ENCODE measurements at places on chromosomes 6 and 20. TPM values are rescaled to one million over a fixed set of nuclear protein-coding genes. Genes with fewer than 3 reads are reported as not detected.

PRR18 gene
- not detected for total RNA-seq

C20orf202 gene
- total RNA-seq = 0.42 TPM

TRIM40 gene
- not detected for total RNA-seq

GJE1 gene
- not detected for total RNA-seq

BTN1A1 gene
- total RNA-seq = not detected

RBM24 gene
- 250 TPM for total RNA-seq

DNA sequence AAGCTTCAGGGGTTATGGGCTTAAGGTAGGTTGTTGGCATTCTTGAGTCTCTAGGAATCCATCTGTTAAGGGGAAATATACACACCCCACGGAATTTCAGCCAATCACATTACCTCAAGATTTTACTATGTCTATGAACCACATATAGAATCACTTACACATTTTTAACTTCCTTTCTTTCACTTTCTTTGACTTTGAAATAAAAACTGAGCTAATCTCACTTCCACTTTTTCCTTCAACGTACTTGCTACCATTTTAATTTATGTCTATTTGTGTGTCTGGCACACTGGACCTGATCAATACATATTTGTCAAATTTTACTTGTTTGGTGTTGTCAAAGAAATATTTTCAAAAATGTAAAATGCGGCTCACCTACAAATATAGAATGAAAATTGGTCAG, 545.4 kb upstream of the JAG1 start:
- no peak for DNase-seq
- H3K4me1 ChIP-seq = peaks cover 5% of the 10 kb centered on the region
- H3K27ac ChIP-seq = no peak overlapping the region
- no peaks in the 10 kb centered on the region for H3K36me3 ChIP-seq
- no peak overlapping the region for H3K4me3 ChIP-seq

DNA sequence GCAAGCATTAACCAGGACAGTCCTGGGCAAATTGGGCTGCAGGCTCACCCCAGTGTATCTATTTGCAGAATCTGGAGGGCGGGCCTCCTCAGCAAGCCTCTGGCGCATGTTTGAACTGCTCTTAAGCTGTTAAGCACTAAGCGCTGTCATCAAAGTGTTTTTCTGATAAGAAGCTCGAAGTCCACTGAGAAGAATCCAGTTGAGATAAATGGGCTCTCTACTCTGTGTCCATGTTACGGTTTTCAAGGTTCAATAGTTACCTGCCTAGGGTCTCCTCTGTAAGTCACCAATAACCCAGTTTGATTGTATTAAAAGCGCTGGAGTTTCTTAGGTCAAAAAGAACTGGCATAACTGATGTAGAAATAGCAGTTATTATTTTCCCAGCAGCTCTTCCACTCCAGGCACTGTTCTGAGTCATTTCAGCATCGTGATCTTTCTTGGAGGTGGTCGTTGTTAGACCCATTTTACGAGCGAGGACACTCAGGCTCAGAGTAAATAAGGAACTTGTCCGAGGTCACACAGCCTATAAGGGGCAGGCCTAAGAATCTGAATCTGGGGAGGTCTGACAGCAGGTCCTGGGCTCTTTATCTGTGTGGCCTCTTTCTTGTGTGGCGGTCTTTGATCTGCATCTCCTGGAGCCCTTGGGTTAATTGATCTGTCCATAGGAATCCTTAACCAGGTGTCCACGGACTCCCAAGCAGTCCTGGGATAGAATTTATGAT, 207.4 kb upstream of the ZNF217 start:
- H3K27ac ChIP-seq = no peak overlapping the region
- H3K4me1 ChIP-seq = no peaks in the 10 kb centered on the region
- H3K36me3 ChIP-seq = no peaks in the 10 kb centered on the region
- DNase-seq = no peak

GRCh38 chr20:63475209-63475608, 2.8 kb upstream of the KCNQ2 start:
- no peak overlapping the region for H3K4me3 ChIP-seq
- peaks cover 13% of the 10 kb centered on the region for H3K4me1 ChIP-seq
- peaks cover 92% of the 10 kb centered on the region for H3K27me3 ChIP-seq
- H3K36me3 ChIP-seq = no peaks in the 10 kb centered on the region

GRCh38 chr6:38080889-38081288, 261.4 kb downstream of the ZFAND3 start:
- H3K36me3 ChIP-seq = no peaks in the 10 kb centered on the region
- H3K4me3 ChIP-seq = no peak overlapping the region
- H3K27ac ChIP-seq = no peak overlapping the region
- H3K27me3 ChIP-seq = no peaks in the 10 kb centered on the region
- no peaks in the 10 kb centered on the region for H3K4me1 ChIP-seq

GRCh38 chr6:153976921-153977693, 61.9 kb upstream of the OPRM1 start:
- no peaks in the 10 kb centered on the region for H3K36me3 ChIP-seq
- no peak overlapping the region for H3K4me3 ChIP-seq
- no peak for DNase-seq
- no peaks in the 10 kb centered on the region for H3K27me3 ChIP-seq
- no peaks in the 10 kb centered on the region for H3K4me1 ChIP-seq

DNA sequence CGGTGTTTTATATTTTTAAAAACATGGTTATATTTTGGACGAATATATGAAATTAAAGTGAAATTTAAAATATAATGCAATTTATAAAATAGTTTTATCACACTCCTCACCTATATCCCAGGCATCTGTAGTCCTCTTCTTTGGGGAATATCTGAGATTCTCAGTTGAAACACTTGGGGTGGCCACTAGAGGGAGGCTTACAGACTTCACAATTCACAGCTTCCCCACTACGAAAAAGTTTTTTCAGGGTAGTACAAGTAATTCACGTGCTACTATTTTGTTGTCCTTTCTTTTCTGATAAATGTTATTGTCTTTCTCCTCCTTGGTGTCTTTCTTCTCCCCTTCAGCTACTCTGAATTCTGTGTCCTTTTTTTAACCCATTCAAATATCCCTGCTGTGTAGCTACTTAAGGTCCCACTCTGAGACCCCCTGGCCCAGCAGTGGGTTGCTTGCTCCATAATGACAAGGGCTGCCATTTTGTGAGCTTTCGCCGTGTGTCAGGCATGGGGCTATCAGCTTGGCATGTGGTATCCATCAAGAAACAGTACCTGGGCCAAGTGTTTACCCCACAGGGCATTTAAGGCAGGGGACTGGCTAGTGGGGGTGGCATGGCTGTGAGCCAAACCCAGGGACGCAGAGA, 43.6 kb upstream of the PHACTR3 start:
- H3K27me3 ChIP-seq = no peaks in the 10 kb centered on the region
- no peaks in the 10 kb centered on the region for H3K4me1 ChIP-seq
- no peaks in the 10 kb centered on the region for H3K36me3 ChIP-seq
- no peak overlapping the region for H3K27ac ChIP-seq
- no peak overlapping the region for H3K4me3 ChIP-seq

DNA sequence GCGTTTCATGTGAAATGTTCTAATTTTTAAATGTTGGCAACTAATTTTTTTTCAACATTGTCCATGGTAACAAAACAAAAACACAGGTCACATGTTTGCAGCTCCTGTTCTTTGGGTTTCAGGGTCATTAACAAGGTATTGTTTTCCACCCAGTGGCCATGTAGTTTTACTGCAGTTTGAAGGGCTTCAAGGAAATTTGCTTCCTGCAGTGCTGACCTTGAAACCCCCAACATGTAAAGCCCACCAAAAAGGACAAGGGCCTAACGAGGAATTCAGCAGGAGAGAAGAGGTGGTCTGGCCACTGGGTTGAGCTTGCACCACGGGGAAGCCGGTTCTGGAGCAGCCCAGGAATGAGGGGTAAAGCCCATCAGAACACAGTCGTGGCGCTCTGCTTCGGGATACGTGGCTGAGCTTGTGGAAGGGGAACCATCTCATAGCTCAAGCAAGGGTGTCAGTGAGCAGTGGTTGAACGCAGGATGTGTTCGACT, 13.9 kb upstream of the KLHL31 start:
- no peak overlapping the region for H3K4me3 ChIP-seq
- H3K27me3 ChIP-seq = no peaks in the 10 kb centered on the region
- H3K4me1 ChIP-seq = no peaks in the 10 kb centered on the region
- no peaks in the 10 kb centered on the region for H3K36me3 ChIP-seq

GRCh38 chr6:112232845-112233256, 21.5 kb downstream of the LAMA4 start:
- DNase-seq = peak; percentile 68
- no peaks in the 10 kb centered on the region for H3K36me3 ChIP-seq
- H3K4me3 ChIP-seq = no peak overlapping the region
- peak overlapping the region; percentile 81 for H3K27ac ChIP-seq
- peaks cover 93% of the 10 kb centered on the region for H3K4me1 ChIP-seq

DNA sequence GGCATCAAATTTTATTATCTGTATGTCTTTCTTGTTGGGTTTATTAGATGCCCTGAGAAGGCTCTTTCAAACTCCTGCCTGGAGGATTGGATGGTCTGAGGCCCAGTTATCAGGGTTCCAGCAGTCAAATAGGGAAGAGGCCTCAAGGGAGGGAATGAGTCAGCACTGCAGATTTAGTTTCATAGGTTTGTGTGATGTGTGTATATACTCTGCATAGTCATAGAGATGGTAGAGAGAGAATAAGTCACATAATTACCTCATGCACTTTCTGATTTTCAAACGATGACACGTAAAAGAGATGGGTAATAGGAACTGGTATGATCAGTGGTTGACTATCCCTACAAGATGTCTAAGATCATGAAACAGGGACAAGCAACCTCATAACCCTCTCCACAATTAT, 82.1 kb downstream of the ADAT2 start:
- H3K27ac ChIP-seq = no peak overlapping the region
- DNase-seq = no peak
- no peaks in the 10 kb centered on the region for H3K27me3 ChIP-seq
- no peaks in the 10 kb centered on the region for H3K36me3 ChIP-seq
- no peaks in the 10 kb centered on the region for H3K4me1 ChIP-seq
- no peak overlapping the region for H3K4me3 ChIP-seq

DNA sequence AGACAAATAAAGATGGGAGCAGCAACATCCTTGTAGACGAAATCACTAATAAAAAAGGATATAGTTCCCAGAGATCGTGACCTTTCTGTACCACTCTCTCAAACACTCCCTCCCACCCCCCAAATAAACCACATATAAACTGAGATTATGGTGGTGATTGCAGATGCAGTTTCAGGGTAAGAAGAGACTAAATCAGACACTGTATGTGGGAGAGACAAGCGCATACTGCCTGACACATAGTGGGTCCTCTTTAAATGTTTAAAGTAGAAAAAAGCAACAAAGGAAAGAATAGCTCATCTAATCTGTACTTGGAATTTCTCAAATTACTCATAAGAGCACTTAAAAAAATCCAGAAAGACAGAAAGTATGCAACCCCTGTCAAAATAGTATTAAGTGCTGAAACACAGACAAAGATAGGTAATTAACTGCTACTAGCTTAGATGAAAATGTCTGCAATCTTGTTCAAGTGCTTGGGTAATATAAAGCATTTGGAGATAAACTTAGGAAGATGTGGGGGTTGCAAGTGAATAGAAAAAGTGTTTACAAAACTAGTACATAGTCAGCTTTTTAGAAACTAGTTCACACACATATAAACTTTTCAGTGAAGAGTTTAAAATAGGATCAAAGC, 151.6 kb downstream of the BACH2 start:
- H3K27ac ChIP-seq = no peak overlapping the region
- H3K4me1 ChIP-seq = no peaks in the 10 kb centered on the region
- no peak for DNase-seq
- no peaks in the 10 kb centered on the region for H3K27me3 ChIP-seq
- no peaks in the 10 kb centered on the region for H3K36me3 ChIP-seq
- no peak overlapping the region for H3K4me3 ChIP-seq

DNA sequence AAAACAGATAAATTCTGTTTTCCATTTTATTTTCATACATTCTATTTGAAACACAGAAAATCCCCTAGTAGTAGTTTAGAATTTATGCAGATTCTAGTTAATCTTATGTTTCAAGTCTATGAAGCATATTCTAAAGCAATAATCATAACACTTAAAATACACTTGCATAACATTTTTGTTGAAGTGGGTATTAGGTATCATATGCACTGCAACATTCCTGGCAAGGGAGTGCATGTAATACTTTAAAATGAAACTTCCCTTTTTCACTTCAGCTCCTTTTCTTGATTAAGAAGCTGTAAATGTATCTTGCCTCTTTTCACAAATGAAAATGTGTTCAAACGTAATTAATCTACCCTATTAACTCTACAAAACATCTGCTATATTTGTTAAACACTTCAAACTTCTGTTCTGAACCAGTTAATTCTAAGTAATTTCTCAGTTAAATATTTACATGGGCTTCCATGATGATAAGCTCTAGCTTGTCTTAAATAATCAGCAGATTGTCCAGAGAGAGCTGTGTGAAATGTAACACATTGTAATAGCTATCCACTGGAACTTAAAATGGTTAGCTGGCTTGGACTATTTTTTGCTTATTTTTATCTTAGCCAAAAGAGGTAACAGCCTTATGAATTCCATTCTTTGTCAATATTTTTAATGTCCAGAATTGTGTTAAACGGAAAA, 192.8 kb downstream of the COL19A1 start:
- H3K4me3 ChIP-seq = no peak overlapping the region
- no peak overlapping the region for H3K27ac ChIP-seq
- no peaks in the 10 kb centered on the region for H3K36me3 ChIP-seq
- no peak for DNase-seq
- H3K4me1 ChIP-seq = no peaks in the 10 kb centered on the region

GRCh38 chr6:109071125-109071917, 23.3 kb downstream of the SESN1 start:
- DNase-seq = no peak
- peaks cover 36% of the 10 kb centered on the region for H3K4me1 ChIP-seq
- H3K4me3 ChIP-seq = no peak overlapping the region
- H3K36me3 ChIP-seq = no peaks in the 10 kb centered on the region
- no peak overlapping the region for H3K27ac ChIP-seq

DNA sequence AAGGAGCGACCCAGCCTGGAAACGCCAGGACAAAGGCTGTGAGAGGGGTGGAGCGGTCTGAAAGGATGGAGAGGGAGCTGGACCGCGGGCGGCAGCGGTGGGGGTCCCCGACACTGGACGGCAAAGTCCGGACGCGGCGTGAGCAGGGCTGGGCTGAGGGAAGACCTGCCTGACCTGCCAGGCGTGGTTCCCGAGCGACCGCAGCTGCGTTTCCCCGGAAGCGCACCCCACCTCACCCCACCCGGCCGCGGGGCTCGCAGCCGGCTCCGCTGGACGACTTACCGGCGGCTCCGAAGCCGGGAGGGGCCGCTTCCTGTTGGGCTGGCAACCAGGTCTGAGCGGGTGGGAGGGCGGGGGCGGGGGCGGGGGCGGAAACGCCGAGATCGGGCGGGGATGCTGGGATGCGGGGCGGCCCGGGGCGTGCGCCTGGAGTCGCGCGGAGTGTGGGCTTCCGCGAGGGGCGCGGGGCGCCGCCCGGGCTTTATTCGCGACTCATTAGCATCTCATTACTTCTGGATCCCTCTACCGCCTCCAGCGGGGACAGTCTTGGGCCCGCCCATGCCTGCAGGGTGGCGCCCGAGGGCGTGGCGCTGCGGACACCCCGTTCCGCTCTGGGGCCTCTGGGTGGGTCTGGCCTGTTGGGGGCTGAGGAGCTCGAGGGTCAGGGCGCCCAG, at the start of gene MICAL1:
TSS of gene MICAL1 (minus strand) at position 336 of the 674 bp plus-strand sequence. CDS start 1,576 bp downstream, outside the sequence.
- H3K27me3 ChIP-seq = no peaks in the 10 kb centered on the region
- DNase-seq = peak; percentile 59
- H3K36me3 ChIP-seq = no peaks in the 10 kb centered on the region

DNA sequence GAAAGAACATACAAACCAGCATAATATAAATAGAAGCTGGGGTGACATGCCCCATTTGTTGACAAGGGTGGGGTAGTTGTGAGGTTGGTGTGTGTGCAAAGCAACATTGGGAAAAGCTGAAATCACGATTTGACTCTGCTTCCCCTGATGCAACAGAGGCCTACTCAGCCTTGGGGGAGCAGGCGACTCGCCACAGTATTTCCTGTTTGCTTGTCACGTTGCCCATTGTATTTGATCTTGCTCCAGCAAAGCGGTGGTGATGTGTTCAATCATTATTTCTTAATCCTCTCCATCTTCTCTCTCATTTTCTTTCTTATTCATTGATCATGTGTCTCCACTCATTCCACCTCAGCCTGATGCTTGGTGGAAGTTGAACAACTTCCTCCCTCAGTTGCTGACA, 165.8 kb upstream of the CITED2 start:
- no peak overlapping the region for H3K27ac ChIP-seq
- no peak overlapping the region for H3K4me3 ChIP-seq
- H3K4me1 ChIP-seq = peaks cover 6% of the 10 kb centered on the region

All from heart right ventricle (tissue), 16 donors.